HFFc6 (cell line): ENCODE measurements at places on chromosomes 7 and 10. TPM values are rescaled to one million over a fixed set of nuclear protein-coding genes. Genes with fewer than 3 reads are reported as not detected.

Gene PTPN20
- not detected in 3 replicates for total RNA-seq

DNA sequence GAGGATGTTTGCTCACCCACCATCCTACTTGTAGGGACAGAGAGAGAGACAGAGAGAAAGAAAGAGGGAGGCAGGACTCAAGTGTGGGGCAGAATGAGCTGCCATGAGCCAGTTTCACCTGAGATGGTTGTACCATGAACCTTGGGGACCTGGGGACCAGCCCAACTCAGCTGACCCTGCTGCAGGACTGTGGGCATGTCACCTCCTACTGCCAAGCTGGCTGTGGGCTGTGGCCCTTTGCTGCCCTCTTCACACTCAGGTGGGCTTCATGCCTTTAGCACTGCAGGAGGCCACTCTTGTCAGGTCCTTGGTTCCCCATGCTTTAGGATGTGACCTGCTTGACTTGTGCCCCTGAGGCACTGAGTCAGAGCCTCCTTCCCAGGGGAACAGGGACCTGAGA lies 108.2 kb upstream of the PCBD1 start:
- no peak overlapping the region for H3K4me3 ChIP-seq
- H3K27ac ChIP-seq, result no peak overlapping the region
- no peaks in the 10 kb centered on the region for H3K4me1 ChIP-seq
- DNase-seq, result no peak
- peaks cover 28% of the 10 kb centered on the region for H3K27me3 ChIP-seq

GRCh38 chr7:85191383-85191782 lies 4.5 kb upstream of the SEMA3D start:
- H3K4me3 ChIP-seq, result no peak overlapping the region
- H3K4me1 ChIP-seq, result peaks cover 18% of the 10 kb centered on the region
- H3K27ac ChIP-seq, result no peak overlapping the region
- no peaks in the 10 kb centered on the region for H3K27me3 ChIP-seq

Gene PBLD
- total RNA-seq, result 11.6 to 13.6 TPM (median 11.9 TPM) in 3 replicates

DNA sequence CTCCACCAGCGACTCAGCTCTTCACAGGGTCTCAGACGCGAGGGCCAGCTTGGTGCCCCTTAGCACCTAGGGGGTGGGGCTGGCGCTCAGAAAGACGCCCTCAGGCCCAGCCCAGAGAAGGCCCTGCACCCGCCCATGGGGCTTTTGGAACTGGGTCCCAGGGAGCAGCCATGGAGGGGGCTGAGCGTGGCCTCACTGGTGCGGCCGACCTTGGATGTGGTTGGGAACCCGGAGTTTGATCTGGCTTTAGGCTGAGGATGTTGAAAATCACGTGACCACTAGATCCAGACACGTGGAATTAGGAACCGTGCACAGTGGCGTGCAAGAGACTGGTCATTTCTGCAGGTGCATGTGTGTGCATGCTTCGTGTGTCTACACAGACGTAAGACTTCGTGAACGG lies 185.4 kb downstream of the DNAJB6 start:
- no peak overlapping the region for H3K4me3 ChIP-seq
- H3K4me1 ChIP-seq, result no peaks in the 10 kb centered on the region
- DNase-seq, result no peak

Gene MALSU1
- total RNA-seq, result 77.7 to 90.5 TPM (median 80.8 TPM) in 3 replicates

DNA sequence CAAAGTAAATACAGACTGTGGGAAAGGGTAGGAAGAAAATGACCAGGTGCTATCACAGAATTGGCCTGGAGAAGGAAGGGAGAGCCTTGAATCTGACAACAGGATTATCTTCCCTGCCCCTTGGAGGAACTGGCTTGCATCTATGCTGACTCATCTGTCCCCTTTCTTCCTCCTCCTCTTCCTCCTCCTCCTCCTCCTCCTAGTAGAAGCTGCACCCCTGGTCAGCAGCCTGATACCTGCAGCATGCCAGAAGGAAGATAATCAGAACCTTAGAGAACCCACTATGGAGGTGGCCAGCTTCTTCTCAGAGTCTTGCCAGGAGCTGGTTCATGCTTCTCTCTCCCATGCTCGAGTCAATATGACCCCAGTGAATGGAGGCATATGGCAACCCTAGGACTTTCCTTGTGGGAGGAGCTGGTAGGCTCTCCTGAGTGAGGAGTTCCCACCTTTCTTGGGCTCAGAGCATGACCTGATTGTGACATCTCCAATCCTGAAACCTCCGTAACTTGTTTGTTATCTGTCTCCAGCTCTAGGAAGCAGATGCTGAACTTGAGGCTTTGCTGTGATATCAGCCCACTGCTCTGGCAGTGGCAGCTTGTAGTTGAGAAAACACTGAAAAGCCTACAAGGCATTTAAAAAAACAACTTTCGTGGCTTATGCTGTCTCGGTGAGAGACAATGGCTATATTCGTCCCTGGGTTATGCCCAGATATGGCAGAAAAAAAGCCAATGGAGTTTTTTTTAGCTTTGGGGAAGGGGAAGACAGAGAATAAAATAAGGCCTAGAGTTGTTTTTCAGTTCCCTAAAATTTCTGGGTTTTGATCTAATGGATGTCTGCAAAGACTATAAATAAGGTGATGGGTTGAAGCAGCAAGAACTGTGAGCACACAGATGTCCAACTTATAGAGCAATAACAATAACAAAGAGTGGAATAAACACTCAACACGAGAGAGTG lies 60.6 kb downstream of the CDHR3 start:
- no peak overlapping the region for H3K4me3 ChIP-seq
- DNase-seq, result no peak
- H3K27me3 ChIP-seq, result peaks cover 17% of the 10 kb centered on the region
- H3K4me1 ChIP-seq, result peaks cover 22% of the 10 kb centered on the region
- H3K36me3 ChIP-seq, result no peaks in the 10 kb centered on the region
- H3K27ac ChIP-seq, result no peak overlapping the region

DNA sequence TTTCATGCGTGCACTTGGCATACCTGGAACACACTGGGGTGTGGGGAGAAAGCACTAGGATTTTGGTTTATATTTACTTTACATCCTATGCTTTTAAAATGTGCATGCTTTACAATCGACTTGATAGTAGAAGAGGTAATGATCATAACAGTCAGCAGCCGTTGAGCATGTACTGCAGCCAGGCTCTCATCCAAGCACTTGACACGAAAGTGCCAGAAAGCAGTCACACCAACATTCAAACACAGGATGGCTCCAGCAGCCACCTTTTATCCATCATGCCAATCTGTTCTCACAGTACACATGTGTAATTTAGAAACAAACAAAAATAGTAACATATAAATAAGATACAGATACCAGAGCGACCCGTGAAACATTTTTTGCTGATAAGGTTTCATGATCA lies 1.2 kb upstream of the FAM241B start:
- H3K4me3 ChIP-seq, result no peak overlapping the region
- no peaks in the 10 kb centered on the region for H3K4me1 ChIP-seq
- no peak for DNase-seq
- H3K27me3 ChIP-seq, result peaks cover 23% of the 10 kb centered on the region
- no peak overlapping the region for H3K27ac ChIP-seq

GRCh38 chr10:60367431-60367830 lies 22.2 kb downstream of the ANK3 start:
- no peak overlapping the region for H3K27ac ChIP-seq
- no peaks in the 10 kb centered on the region for H3K36me3 ChIP-seq
- 0 out of 2 replicates have a peak, but pooled peaks cover 1% of the 10 kb centered on the region for H3K27me3 ChIP-seq
- H3K4me1 ChIP-seq, result peaks cover 18% of the 10 kb centered on the region
- peak; percentile 31 for DNase-seq

- H3K27me3 ChIP-seq, result peaks cover 18% of the 10 kb centered on the region
- H3K36me3 ChIP-seq, result no peaks in the 10 kb centered on the region
- DNase-seq, result no peak
- no peak overlapping the region for H3K4me3 ChIP-seq
- H3K27ac ChIP-seq, result no peak overlapping the region
- peaks cover 18% of the 10 kb centered on the region for H3K4me1 ChIP-seq
Observed at GRCh38 chr10:46537309-46537708, 19.1 kb downstream of the GPRIN2 start.

- no peaks in the 10 kb centered on the region; the same call in 1 of the 2 replicates for H3K27me3 ChIP-seq
- no peak overlapping the region for H3K4me3 ChIP-seq
- DNase-seq, result no peak
- H3K4me1 ChIP-seq, result no peaks in the 10 kb centered on the region
- no peaks in the 10 kb centered on the region for H3K36me3 ChIP-seq
Observed at GRCh38 chr10:6647811-6648526, 67.9 kb upstream of the PRKCQ start.

DNA sequence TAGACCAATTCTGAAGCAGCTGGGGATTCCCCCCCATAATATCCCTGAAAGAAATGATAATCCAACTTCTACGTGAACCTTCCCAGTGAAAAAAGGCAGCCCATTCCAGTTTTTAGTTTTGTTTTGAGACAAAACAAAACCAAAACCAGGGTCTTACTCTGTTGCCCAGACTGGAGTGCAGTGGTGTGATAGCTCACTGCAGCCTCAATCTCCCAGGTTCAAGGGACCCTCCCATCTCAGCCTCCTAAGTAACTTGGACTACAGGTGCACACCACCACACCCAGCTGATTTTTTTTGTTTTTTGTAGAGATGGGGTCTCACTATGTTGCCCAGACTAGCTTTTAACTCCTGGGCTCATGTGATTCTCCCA lies 12.5 kb upstream of the ARPC1A start:
- H3K4me1 ChIP-seq, result peaks cover 23% of the 10 kb centered on the region
- no peak for DNase-seq
- peaks cover 12% of the 10 kb centered on the region; the same call in 1 of the 2 replicates for H3K27me3 ChIP-seq
- H3K36me3 ChIP-seq, result peaks cover 13% of the 10 kb centered on the region; the same call in 1 of the 2 replicates

Gene RAB18
- total RNA-seq, result 124 to 164 TPM (median 145 TPM) in 3 replicates

DNA sequence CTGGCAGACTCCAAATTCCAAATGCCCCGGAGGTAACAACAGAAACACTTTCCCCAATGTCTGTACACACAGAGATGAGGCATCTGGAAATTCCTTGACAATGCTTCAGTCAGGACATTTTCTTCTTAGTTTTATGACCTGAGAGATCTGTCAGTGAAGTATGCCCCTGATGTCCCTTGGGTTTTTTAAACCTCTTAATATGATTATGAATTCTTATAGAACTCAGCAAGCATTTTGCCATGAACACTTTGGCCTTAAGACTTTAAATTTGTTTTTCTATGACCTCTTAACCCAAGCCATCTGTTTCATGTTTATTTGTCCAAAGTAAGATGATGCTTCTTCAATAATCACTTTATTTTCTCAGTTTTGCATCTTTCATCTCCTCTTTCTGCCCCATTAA lies 1206.2 kb downstream of the GATA3 start:
- H3K27me3 ChIP-seq, result no peaks in the 10 kb centered on the region
- peaks cover 10% of the 10 kb centered on the region for H3K4me1 ChIP-seq
- peaks cover 5% of the 10 kb centered on the region; the same call in 1 of the 2 replicates for H3K36me3 ChIP-seq
- DNase-seq, result no peak

Gene SLC16A12
- total RNA-seq, result not detected in 3 replicates

DNA sequence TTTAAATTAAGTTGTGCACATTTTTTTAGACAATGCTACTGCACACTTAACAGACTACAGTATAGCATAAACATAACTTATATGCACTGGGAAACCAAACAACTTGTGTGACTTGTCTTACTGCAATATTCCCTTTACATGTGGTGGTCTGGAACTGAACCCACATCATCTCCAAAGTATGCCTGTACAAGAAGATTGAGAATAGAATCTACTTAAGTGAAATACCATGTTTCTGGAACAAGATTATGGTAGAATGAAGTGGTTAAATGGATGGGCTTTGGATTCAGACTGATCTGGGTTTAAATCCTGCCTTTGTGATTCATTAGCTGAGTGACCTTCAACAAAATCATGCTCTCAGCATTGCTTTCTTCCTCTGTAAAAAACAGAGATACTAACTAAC lies 30.7 kb downstream of the CUL2 start:
- H3K4me1 ChIP-seq, result peaks cover 60% of the 10 kb centered on the region
- H3K27ac ChIP-seq, result peak overlapping the region; percentile 62
- peaks cover 34% of the 10 kb centered on the region for H3K36me3 ChIP-seq
- no peak for DNase-seq
